ENCODE measurements at places on chromosomes 11 and 22. TPM values are rescaled to one million over a fixed set of nuclear protein-coding genes. Genes with fewer than 3 reads are reported as not detected.

DNA sequence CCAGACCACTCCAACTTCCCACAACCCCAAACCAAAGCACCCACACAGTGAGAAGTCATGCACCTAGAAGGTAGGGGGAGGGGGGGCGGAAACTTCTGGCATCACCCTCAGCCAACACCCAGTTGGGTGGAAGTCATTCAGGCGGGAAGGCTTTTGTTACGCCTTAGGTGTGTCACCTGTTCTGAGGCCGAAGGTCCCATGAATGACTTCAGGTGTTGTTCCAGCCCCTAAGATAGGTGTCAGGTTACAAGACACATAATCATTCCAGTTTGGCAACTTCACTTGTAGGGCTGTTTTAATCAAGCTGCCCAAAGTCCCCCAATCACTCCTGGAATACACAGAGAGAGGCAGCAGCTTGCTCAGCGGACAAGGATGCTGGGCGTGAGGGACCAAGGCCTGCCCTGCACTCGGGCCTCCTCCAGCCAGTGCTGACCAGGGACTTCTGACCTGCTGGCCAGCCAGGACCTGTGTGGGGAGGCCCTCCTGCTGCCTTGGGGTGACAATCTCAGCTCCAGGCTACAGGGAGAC lies at the start of gene TMPRSS4:
Gene TMPRSS4, plus strand, starts transcription at position 325 of the 528 bp plus-strand sequence. CDS start 225 bp downstream, outside the sequence.
- DNase-seq = no peak

GRCh38 chr11:44695169-44695833 lies 31.5 kb upstream of the TSPAN18 start:
- no peak for DNase-seq

- peak; percentile 31 for DNase-seq
Observed at GRCh38 chr11:78860720-78861422, 286.2 kb upstream of the NARS2 start.

- no peak for DNase-seq
Observed at GRCh38 chr11:46307369-46307768, 29.9 kb downstream of the CREB3L1 start.

GRCh38 chr11:75595429-75595828 lies 33.4 kb downstream of the SERPINH1 start:
- DNase-seq = no peak

- DNase-seq = no peak
Observed at GRCh38 chr11:67449116-67449844, 3.2 kb downstream of the GPR152 start.

DNA sequence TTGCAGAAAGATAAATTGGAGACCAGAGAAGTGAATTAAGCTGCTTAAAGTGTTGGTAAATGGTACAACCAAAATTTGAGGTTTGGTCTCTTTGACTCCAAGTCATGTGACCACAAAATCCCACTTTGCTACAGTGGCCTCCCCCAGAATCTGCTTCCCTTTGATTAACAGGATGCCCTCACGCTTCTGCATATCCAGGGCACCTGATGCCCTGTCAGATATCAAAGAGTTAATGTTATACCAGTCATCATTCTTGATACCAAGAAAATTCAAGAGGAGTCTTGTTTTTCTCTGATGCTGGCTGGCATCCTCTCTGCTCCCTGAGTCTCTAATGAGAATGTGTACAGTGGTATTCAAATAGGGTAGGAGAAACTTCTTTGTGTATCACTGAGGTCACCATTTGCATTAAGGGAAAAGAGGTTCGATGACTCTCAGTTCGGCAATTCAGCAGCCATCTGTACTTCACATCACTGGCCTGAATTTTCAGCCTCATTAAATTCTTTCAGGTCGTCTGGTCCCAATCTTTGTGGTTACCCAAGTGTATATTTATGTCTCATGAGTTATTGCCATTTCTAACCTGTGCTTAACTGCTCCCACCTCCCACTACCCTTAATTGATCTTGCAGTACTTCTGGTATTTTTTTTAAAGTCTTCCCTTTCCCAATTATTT lies 73.9 kb downstream of the BDNF start:
- DNase-seq = no peak

DNA sequence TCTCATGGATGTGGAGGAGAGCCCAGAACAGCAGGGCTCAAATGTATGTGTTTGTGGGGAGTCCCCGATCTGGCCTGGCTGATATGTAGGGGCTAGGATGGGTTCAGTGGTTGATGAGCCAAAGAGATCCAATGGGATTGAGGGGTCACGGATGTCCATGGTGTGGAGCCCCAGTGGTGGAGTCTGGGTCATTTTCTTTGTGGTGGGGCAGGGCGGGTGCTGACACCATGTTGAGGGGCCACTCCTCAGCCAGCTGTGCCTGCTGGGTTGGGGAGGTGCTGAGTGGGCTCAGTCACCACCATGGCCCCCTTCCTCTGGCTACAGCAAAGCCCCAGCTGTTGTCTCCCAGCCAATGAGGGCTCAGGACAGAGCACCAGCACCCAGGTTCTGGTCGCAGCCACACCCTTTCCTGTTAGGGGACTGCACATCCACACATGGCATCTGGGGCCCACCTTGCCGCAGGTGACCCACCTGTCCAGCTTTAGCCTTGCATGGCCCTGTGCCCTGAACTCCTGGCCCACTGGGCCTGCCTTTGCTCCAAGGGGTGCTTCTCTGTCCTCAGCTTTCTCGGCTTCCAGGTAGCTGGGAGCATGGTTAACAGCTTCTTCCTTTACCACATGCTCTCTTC lies 3.2 kb upstream of the GNAZ start:
- DNase-seq = no peak

- no peak for DNase-seq
Observed at GRCh38 chr11:60984636-60985035, 13.2 kb downstream of the CD6 start.

GRCh38 chr22:33397381-33397907 lies 339.3 kb upstream of the SYN3 start:
- no peak for DNase-seq

- DNase-seq = no peak
Observed at GRCh38 chr22:42895087-42895486, 38.0 kb upstream of the ARFGAP3 start.

- DNase-seq = no peak
Observed at GRCh38 chr11:84564867-84565184, 1062.3 kb downstream of the DLG2 start.

GRCh38 chr22:50498322-50498890 lies 9.1 kb downstream of the LMF2 start:
- no peak for DNase-seq

GRCh38 chr11:69658626-69659450 lies 16.3 kb downstream of the LTO1 start:
- DNase-seq = no peak

DNA sequence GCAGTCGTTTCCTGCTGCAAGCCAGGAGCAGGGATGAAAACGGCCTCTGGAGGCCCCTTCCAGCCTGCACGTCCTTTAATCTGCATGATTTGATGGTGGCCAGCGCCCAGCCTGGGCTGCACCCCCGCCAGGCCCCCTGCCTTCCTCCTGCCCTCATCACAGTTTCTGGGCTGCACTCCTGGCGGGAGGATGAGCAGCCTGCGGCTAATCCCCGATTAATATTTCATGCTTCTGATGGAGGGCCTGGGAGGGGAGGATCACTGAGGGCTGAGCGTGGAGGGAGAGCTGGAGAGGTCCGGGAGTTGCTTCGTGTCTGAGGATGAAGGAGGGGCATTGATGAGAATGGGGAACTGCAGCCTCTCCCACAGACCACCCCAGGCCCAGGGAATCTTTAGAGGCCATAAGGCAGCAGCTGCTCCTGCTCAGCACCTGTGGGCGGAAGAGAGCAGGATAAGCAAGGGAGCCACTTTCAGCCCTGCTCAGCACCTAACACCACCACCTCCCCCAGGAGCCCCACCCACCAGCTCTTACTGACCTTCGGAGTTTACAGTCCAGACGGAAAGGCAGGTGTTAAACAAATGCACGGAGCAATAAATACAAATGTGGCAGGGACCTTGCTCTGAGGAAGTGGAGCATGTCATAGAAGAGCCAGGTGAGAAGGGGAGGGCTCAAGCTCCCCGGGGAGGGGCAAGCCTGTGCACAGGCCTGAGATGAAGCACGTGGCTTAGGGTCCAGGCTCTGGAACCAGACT lies 135.0 kb upstream of the NECTIN1 start:
- no peak for DNase-seq

GRCh38 chr22:17733466-17733865 lies 40.8 kb downstream of the BID start:
- DNase-seq = no peak

DNA sequence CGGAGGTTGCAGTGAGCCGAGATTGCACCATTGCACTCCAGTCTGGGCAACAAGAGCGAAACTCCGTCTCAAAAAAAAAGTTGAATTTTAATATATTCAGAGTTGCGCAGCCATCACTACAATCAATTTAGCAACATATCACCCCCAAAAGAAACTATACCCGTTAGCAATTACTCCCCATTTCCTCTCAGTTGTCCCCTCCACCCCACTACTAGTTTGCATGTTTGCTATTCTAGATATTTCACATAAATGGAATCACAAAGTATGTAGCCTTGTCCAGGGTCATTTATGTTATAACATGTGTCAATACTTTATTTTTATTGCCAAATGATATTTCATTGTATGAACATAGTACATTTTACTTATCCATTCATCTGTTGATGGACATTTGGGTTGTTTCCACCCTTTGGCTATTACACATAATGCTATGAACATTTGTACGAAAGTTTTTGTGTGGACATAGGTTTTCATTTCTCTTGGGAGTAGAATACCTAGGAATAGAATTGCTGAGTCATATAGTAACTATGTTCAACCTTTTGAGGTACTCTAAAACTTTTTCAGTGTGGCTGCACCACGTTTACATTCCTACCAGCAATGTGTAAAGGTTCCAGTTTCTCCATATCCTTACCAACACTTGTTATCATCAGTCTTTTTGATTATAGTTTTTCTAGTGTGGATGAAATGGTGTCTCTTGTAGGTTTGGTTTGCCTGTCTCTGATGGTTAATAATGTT lies 2.2 kb downstream of the ZNF143 start:
- DNase-seq = no peak

GRCh38 chr11:112608509-112608908 lies 347.8 kb upstream of the PLET1 start:
- no peak for DNase-seq

DNA sequence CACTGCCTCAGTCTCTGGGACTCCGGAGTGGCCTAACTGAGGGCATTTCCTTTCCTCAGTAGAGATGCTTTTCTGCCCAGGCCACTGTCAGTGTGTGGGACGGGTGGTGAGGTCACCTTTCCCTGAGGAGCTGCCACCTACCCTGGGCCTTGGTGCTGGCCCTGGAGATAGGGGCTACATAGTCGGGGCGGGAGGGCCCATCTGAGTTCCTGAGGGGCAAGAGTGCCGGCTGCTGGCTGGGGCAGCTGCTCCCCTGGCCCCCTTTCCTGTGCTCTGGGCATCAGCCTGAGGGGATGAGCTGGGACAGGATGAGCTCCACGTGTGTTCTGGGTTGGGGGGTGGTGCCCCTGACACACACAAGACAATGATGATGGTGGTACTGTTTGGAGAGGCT lies 5.4 kb downstream of the KCNC1 start:
- no peak for DNase-seq

DNA sequence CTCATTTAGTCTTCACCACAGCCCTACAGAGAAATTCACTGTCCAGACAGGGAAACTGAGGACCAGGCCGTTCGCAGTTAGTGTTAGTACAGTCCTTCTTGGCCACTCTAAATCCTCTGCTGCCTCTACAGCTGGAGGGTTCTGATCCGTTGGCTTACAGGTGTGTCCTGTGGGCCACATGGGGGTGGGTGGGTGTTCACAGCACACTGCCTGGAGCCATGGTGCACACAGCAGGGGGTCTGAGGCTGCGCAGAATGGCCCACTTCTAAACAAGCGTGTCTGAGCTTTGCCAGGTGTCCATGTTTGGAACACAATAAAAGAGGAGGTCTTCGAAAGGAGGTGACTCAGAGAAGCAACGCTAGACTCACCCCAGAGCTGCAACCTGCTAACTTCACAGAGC lies 249.0 kb downstream of the ST3GAL4 start:
- no peak for DNase-seq

- DNase-seq = peak; percentile 45
Observed at GRCh38 chr11:64649291-64649697, 58.3 kb downstream of the SLC22A12 start.

DNA sequence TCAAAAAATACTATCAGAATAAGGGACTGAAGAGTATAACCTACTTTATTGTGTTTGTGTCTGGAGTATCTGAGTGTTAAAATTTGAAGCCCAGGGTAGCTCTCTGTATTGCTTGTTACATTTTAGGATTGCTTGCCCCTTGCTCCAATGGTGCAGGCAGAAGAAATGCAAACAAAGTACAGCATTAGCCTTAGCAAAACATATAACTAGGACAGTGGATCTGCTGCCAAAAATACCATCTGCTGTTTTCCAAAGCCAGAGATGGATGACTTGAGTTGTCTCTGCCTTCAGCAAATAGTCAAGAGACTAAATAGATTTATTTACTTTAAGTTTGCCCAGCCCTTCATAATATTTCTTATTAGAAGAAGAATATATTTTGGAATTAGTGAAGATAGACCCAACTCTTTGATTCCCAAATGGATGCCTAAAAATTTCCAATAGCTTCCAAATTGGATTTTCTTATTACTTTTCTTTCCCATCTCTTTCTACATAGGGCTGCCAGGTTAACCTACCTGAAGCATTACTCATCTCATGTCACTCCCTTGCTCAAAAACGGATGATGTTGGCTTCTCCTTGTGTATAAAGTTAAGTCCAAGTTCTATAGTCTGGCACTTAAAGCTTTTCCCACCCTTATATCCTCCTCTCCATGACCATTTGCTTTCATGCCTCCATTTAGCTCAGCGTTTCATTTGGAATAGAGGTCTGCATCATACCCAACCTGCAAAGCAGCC lies 66.3 kb downstream of the LDLRAD3 start:
- DNase-seq = peak; percentile 69

DNA sequence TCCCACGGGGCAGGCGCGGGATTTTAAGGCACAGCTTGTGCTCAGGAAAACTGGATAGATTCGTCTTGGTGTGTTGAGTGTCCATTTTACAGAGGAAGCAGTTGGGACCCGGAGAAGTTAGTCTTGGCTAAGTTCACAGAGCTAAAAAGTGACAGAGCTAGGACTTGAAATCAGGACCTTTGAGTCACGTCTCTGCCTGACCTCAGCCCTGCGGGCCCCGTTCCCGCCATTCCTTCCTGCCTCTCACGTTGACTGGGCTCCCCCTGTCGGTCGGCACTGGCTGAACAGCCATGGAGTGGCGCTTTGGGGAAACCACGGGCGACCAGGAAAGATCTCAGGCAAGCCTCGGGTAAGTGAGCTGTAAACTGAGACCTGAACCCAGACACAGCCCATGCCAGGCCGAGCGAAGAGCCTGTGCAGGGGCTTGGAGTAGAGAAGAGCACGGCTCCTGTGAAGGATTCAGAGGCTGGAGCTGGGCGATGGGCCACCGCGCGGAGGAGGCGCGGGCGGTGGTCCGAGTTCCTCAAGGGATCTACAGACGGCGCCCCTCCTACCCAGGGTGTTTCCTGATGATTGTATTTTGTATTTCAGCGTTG lies 54.1 kb downstream of the WNT11 start:
- peak; percentile 74 for DNase-seq

- DNase-seq = no peak
Observed at GRCh38 chr11:129613071-129613470, 202.6 kb upstream of the TMEM45B start.

- no peak for DNase-seq
Observed at GRCh38 chr11:102226702-102227490, 90.4 kb upstream of the BIRC3 start.

CLMP gene
- 12.5 TPM for polyA plus RNA-seq

OR5D18 gene
- polyA plus RNA-seq = not detected

KCNJ5 gene
- polyA plus RNA-seq = 1.9 TPM

RFPL2 gene
- not detected for polyA plus RNA-seq

MYBPC3 gene
- polyA plus RNA-seq = 0.49 TPM

NKAPD1 gene
- 26.1 TPM for polyA plus RNA-seq

CDC42BPG gene
- polyA plus RNA-seq = 1.0 TPM

ADM2 gene
- 0.26 TPM for polyA plus RNA-seq

SCGB1D1 gene
- polyA plus RNA-seq = not detected

CRYBB2 gene
- polyA plus RNA-seq = not detected

C11orf42 gene
- 0.35 TPM for polyA plus RNA-seq

CHRM1 gene
- not detected for polyA plus RNA-seq

CARD16 gene
- 19.1 TPM for polyA plus RNA-seq
